ENCODE measurements at places on chromosomes 13 and 19. TPM values are rescaled to one million over a fixed set of nuclear protein-coding genes. Genes with fewer than 3 reads are reported as not detected.

Gene PLK5
- polyA plus RNA-seq = 0.97 TPM

- no peaks in the 10 kb centered on the region for H3K27me3 ChIP-seq
- H3K4me3 ChIP-seq = peak within 1 kb of the TSS; percentile 95
- H3K4me1 ChIP-seq = peaks cover 22% of the 10 kb centered on the region
- peaks cover 20% of the 10 kb centered on the region for H3K36me3 ChIP-seq
- peak; percentile 67 for DNase-seq
These were observed at the start of gene PRMT1 for GRCh38 chr19:49677231-49677900. Gene PRMT1, plus strand, starts transcription at chr19:49677271. Its CDS starts 10 bp downstream, at chr19:49677281.

- no peaks in the 10 kb centered on the region for H3K4me1 ChIP-seq
- H3K27ac ChIP-seq = no peak overlapping the region
- no peak overlapping the region for H3K4me3 ChIP-seq
- DNase-seq = no peak
- no peaks in the 10 kb centered on the region for H3K36me3 ChIP-seq
These were observed 14.5 kb downstream of the PHLDB3 start for GRCh38 chr19:43489979-43490599.

GRCh38 chr19:41939861-41940730 lies 11.8 kb upstream of the ERFL start:
- peak; percentile 77 for DNase-seq
- peak overlapping the region; percentile 66 for H3K4me3 ChIP-seq
- H3K4me1 ChIP-seq = peaks cover 5% of the 10 kb centered on the region
- H3K27me3 ChIP-seq = peaks cover 69% of the 10 kb centered on the region
- no peak overlapping the region for H3K27ac ChIP-seq
- no peaks in the 10 kb centered on the region for H3K36me3 ChIP-seq

DNA sequence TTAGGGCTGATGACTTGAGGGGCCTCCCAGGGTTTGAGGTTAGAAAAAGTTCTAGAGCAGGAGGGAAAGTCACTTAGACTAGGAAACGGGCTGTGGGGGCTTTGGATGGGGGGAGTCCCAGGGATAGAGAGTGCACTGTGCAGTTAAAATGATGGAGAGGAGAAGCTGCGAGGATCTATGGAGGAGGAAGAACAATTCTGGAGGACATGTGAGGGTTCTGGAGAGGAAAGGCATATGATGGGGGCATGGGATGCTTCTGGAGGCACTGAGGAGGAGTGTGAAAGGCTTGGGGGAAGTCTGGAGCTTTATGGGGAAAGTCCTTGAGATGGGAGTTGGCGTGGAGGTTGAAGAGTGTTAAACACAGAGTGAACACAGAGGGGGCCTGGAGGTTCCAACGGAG lies 2.2 kb downstream of the KCNC3 start:
- H3K36me3 ChIP-seq = no peaks in the 10 kb centered on the region
- H3K27ac ChIP-seq = no peak overlapping the region
- peaks cover 25% of the 10 kb centered on the region for H3K27me3 ChIP-seq
- peak overlapping the region; percentile 86 for H3K4me3 ChIP-seq
- DNase-seq = no peak

DNA sequence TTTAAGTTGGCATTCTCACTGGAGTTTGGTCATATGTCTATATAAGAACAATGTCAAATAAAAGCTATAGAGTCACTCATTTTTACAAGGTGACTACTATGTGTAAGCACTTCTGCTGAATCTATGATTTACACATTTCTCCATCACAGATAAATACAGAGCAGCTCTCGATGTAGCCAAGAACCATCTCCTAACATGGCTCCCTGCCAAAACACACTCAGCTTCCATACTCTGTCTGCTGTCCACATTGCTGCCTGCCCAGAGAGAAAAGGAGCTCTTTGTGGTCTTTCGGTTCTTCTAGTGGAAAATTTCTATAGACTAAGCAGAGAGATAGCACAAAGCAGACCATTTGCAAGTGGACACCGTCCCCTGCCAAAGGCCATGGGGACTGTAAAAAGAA lies 190.9 kb upstream of the KLF12 start:
- no peak overlapping the region for H3K4me3 ChIP-seq
- no peak for DNase-seq
- H3K27me3 ChIP-seq = no peaks in the 10 kb centered on the region
- H3K4me1 ChIP-seq = peaks cover 6% of the 10 kb centered on the region
